Endodermal cell (in vitro differentiated cells): ENCODE measurements at places on chromosomes 7 and 10. TPM values are rescaled to one million over a fixed set of nuclear protein-coding genes. Genes with fewer than 3 reads are reported as not detected.

DNA sequence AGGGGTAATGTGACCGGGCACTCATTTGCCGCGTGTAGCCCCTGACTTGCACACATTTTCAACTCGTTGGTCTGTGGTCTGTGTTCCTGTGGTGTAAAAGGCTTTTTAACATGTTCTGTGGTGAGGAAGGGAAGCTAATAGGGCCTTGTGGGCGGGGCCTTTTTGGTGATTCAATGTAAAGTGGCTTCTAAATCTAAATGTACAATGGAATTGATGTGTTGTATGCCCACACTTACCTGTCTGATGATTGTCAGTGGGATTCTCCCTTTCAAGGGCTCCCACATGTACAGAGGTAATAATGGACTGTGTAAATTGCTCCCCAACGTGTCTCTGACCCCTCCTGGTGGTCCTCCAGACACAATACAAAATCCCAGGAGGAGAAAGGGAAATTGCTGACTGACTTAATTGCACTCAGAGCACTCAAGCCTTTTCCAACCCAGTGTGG is 43.1 kb upstream of the GATAD1 start:
- peak; percentile 55 for DNase-seq
- no peak overlapping the region for H3K4me3 ChIP-seq
- H3K27ac ChIP-seq: no peak overlapping the region
- H3K36me3 ChIP-seq: peaks cover 18% of the 10 kb centered on the region

GRCh38 chr7:51079494-51079893 is 237.1 kb downstream of the COBL start:
- H3K36me3 ChIP-seq: no peaks in the 10 kb centered on the region
- no peak overlapping the region for H3K4me3 ChIP-seq
- DNase-seq: no peak
- no peak overlapping the region for H3K27ac ChIP-seq
- no peaks in the 10 kb centered on the region for H3K4me1 ChIP-seq

The OPALIN gene
- not detected in 2 replicates for total RNA-seq

- H3K4me1 ChIP-seq: peaks cover 8% of the 10 kb centered on the region
- peaks cover 3% of the 10 kb centered on the region for H3K36me3 ChIP-seq
- H3K27ac ChIP-seq: no peak within 1 kb of the TSS
- no peak within 1 kb of the TSS for H3K4me3 ChIP-seq
- no peaks in the 10 kb centered on the region for H3K27me3 ChIP-seq
These were observed at the start of gene PKD1L1 for GRCh38 chr7:47948141-47948790. TSS of gene PKD1L1 (minus strand) at chr7:47948466. CDS start at chr7:47948440, 26 bp downstream.

The FAM13C gene
- total RNA-seq: 2.7 and 3.7 TPM in 2 replicates

- peaks cover 68% of the 10 kb centered on the region for H3K36me3 ChIP-seq
- no peaks in the 10 kb centered on the region for H3K27me3 ChIP-seq
- H3K27ac ChIP-seq: no peak overlapping the region
These were observed 77.4 kb downstream of the CUL2 start for GRCh38 chr10:35012781-35013180.

DNA sequence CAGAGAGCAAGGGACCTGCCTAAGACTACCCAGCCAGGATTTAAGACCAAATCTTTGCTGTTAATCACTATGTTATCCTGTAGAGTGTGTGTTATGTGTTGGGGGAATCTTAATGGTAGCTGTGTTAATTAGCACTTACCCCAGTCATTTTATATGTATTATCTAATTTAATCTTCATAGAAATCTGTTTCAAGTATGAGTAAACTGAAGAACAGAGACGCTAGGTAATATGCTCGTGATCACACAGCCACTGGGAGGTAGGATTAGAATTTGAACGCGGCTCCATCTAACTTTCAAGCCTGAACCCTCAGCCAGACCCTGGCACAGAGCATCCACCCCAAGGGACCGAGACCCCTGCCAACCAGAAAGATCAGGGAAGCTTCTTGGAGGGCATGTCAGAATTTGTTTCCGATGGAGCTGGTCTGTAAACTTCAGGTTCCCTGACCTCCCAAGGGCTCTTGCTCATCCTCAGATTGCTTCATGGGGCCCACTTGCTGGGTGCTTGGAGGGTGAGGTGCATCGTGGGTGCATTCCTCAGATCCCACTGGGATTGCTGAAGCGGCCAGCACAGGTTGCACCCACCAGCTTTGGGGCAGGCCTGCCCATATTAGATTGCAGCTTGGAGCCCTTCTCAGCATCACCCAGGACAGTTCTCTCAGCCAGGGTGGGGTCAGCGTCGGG is 105.0 kb downstream of the ZMIZ1 start:
- peaks cover 7% of the 10 kb centered on the region for H3K4me1 ChIP-seq
- H3K27ac ChIP-seq: peak overlapping the region; percentile 33
- H3K4me3 ChIP-seq: no peak overlapping the region
- DNase-seq: no peak
- H3K36me3 ChIP-seq: peaks cover 4% of the 10 kb centered on the region
- no peaks in the 10 kb centered on the region for H3K27me3 ChIP-seq

The ANKRD61 gene
- total RNA-seq: not detected in 2 replicates

- no peak for DNase-seq
- no peaks in the 10 kb centered on the region for H3K4me1 ChIP-seq
- no peaks in the 10 kb centered on the region for H3K27me3 ChIP-seq
- H3K27ac ChIP-seq: no peak overlapping the region
These were observed 105.0 kb downstream of the TRIM24 start for GRCh38 chr7:138565071-138565450.

- H3K27me3 ChIP-seq: no peaks in the 10 kb centered on the region
- H3K27ac ChIP-seq: no peak overlapping the region
- no peaks in the 10 kb centered on the region for H3K4me1 ChIP-seq
These were observed 367.9 kb upstream of the MBL2 start for GRCh38 chr10:53140506-53140905.

The GPR15LG gene
- total RNA-seq: not detected in 3 replicates

The ITIH5 gene
- 2.8 and 2.9 TPM in 2 replicates for total RNA-seq

GRCh38 chr7:78673272-78673671 is 780.2 kb downstream of the MAGI2 start:
- no peaks in the 10 kb centered on the region for H3K36me3 ChIP-seq
- H3K4me3 ChIP-seq: no peak overlapping the region
- H3K27me3 ChIP-seq: no peaks in the 10 kb centered on the region
- DNase-seq: no peak

DNA sequence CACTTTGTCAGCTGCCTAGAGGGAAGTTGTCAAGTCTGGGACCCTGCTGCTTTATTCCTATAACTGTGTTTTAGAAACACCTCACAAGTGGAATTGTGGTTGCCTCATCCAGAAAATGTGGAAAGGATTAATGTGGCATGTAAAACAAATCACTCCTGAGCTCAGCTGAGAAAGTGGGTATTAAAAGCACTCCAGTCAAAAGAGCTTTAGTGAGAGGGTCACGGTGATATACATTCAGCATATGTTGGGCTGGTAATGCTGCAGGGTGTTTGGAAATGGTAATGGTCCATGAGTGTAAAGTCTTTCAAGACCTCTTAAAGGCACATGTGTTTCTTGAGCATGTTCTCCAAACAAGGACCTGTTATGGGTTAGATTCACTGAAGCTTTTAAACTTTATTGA is 318.2 kb upstream of the MEOX2 start:
- H3K36me3 ChIP-seq: no peaks in the 10 kb centered on the region
- no peak overlapping the region for H3K4me3 ChIP-seq
- DNase-seq: no peak

DNA sequence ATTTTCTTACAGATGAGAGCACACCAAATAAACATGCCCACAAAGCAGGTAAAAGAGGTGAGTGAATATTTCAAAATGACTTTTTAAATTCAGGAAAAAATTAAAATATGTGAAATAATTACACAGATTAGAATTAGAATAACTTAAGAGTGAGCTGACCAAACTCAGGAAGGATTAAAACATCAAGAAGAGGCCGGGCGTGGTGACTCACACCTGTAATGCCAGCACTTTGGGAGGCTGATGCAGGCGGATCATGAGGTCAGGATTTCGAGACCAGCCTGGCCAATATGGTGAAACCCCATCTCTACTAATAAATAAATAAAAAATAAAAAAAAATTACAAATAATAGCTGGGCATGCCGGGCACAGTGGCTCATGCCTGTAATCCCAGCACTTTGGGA is 140.1 kb downstream of the REEP3 start:
- H3K4me3 ChIP-seq: no peak overlapping the region
- H3K36me3 ChIP-seq: no peaks in the 10 kb centered on the region
- no peaks in the 10 kb centered on the region for H3K4me1 ChIP-seq

The CALHM3 gene
- 0.21 TPM in 1 of 3 replicates, not detected in the others for total RNA-seq

GRCh38 chr10:33227489-33227888 is 107.0 kb downstream of the NRP1 start:
- H3K27me3 ChIP-seq: no peaks in the 10 kb centered on the region
- no peak overlapping the region for H3K27ac ChIP-seq
- H3K4me1 ChIP-seq: peaks cover 22% of the 10 kb centered on the region
- no peak for DNase-seq
- H3K36me3 ChIP-seq: peaks cover 52% of the 10 kb centered on the region

The OPN4 gene
- total RNA-seq: not detected in 2 replicates

- no peak for DNase-seq
- no peak overlapping the region for H3K27ac ChIP-seq
- no peaks in the 10 kb centered on the region for H3K27me3 ChIP-seq
- no peaks in the 10 kb centered on the region for H3K4me1 ChIP-seq
- no peak overlapping the region for H3K4me3 ChIP-seq
- no peaks in the 10 kb centered on the region for H3K36me3 ChIP-seq
These were observed 50.3 kb upstream of the PIP4K2A start for GRCh38 chr10:22764639-22765038.

DNA sequence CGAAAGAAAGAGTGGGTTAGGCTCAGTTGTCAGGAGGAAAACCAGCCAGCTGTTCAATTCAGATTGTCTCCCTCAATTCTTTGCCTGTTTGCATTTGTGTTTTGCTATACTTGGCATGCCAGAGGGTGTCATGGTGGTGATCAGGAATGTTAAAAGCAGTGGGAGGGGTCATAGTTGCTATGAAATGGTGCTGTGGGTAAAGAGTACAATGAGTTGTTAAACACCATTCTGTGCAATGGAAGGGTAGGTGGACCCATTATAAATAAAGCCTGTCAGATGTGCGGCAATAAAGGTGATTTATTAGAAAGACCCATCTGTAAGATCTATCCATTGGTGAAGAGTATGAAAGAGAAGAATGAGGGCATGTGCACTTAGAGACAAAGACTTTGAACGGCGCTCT is 82.2 kb downstream of the MRPL32 start:
- DNase-seq: no peak
- H3K4me3 ChIP-seq: no peak overlapping the region
- peaks cover 31% of the 10 kb centered on the region for H3K4me1 ChIP-seq
- no peaks in the 10 kb centered on the region for H3K36me3 ChIP-seq

DNA sequence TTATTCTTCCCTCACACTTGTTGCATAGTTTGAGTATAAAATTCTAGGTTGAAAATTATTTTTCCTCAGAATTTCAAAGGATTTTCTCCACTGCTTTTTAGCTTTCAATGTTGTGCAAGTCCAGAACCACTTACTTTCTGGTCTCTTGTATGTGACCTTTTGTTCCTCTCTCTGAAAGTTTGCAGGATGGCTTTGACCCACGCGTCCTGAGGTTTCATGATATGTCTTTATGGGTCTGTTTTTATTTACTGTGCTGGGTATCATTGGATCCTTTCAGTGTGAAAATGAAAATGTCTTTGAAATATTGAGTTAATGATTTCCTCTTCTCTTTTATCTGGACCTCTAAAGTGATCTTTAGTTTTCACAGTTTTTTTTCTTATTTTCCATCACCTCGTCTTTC is 38.5 kb downstream of the C1GALT1 start:
- H3K36me3 ChIP-seq: peaks cover 93% of the 10 kb centered on the region
- H3K27ac ChIP-seq: no peak overlapping the region
- H3K27me3 ChIP-seq: no peaks in the 10 kb centered on the region
- no peak overlapping the region for H3K4me3 ChIP-seq
- no peak for DNase-seq
